ENCODE measurements at places on chromosomes 6 and 20.
A peak's percentile ranks its signal among the peaks of the same experiment; 100 is the strongest.

- no peak for DNase-seq
Measured at GRCh38 chr6:129208415-129209034, 325.6 kb downstream of the LAMA2 start.

- DNase-seq = no peak
Measured at GRCh38 chr6:40558102-40558501, 29.1 kb downstream of the LRFN2 start.

DNA sequence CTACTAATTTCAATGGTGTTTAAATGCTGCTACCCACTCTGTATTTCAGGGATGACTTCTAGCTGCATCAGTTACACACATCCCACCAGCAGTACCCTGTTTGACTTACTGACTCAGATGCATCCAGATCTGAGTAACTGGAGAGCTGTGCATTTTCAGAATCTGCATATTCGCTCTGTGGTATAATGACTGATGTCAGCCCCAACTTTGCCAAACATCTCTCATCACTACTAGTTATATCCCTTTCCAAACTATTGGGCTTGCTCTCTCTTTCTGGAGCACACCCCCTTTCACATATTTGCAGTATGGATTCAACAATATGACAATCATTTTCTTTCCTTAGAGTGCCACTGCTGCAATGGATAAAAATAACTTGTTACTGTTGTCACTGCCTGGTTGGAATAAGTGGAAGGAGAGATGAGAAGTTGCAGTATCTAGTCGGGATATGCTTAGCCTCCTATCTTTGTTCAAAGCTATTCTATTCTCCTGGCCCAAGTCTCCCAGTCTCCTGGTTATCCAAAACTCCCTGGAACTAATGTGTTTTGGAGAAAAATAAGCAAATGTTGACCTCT, 3.3 kb upstream of the RSPO3 start:
- no peak for DNase-seq

DNA sequence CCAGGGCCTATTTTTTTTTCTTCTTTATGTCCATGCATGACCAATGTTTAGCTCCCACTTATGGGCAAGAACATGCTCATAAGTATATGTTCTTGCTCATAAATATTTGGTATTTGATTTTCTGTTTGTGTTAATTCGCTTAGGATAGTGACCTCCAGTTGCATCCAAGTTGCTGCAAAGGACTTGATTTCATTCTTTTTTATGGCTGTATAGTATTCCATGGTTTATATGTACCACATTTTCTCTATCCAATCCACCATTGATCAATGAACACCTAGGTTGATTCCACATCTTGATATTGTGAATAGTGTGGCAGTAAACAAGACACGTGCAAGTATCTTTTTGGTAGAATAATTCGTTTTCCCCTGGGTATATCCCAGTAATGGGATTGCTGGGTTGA, 78.1 kb downstream of the RTN4IP1 start:
- no peak for DNase-seq

GRCh38 chr6:25278914-25279747, at the start of gene CARMIL1:
TSS of gene CARMIL1 (plus strand) at chr6:25279374. CDS start at chr6:25279796, 422 bp downstream.
- DNase-seq = peak; percentile 62

- no peak for DNase-seq
Measured at GRCh38 chr6:14544666-14545065, 427.1 kb downstream of the CD83 start.

DNA sequence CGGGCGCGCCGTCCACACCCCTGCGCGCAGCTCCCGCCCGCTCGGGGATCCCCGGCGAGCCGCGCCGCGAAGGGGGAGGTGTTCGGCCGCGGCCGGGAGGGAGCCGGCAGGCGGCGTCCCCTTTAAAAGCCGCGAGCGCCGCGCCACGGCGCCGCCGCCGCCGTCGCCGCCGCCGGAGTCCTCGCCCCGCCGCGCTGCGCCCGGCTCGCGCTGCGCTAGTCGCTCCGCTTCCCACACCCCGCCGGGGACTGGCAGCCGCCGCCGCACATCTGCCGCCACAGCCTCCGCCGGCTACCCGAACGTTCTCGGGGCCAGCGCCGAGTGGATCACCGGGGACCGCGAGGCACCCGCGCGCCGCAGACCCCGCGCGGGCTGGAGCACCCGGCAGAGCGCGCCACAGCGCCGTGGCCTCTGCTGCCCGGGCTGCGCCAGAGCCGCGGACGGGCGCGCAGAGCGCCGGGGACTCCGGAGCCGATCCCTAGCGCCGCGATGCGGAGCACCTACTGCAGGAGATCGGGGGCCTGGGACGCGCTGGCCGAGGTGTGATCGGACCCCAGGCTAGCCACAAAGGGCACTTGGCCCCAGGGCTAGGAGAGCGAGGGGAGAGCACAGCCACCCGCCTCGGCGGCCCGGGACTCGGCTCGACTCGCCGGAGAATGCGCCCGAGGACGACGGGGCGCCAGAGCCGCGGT, at the start of gene BMP2:
Gene BMP2, plus strand, starts transcription at position 151 of the 692 bp plus-strand sequence. CDS start 2,441 bp downstream, outside the sequence.
- DNase-seq = peak; percentile 21

DNA sequence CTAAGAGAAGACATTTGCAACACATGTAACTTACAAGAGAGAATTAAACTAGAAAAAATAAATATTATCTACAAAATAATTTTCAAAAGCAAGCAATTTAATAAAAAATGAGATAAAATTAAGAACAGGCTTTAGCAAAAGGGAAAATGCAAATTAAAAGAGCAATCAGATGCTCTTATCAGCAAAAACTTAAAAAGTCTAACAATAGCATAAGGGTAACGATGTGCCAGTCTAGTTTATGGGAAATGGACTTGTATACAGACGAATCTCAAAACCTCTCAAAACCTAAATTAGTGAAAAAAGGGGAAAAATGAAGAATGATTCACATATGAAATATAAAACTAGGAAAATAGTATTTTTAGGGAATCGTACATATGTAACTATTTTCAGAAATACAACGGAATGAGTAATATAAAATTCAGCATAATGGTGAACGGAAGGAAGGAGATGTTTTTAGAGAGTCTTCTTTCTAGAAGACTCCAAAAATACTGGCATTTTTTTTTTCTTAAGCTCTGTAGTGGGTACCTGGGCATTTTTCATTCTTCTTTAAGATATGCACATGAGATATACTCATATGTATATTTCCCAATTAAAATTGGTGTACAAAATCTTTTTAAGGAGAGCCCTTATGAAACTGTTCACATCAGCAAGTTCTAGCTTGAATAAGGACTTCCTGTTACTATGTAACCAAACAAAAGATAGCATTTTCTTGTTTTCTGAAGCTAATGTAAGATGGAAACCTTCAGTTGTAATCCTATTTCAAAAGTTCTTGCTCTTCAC, 927 bp upstream of the MANEA start:
- peak; percentile 48 for DNase-seq

- no peak for DNase-seq
Measured at GRCh38 chr6:166365806-166366205, 16.9 kb downstream of the MPC1 start.

DNA sequence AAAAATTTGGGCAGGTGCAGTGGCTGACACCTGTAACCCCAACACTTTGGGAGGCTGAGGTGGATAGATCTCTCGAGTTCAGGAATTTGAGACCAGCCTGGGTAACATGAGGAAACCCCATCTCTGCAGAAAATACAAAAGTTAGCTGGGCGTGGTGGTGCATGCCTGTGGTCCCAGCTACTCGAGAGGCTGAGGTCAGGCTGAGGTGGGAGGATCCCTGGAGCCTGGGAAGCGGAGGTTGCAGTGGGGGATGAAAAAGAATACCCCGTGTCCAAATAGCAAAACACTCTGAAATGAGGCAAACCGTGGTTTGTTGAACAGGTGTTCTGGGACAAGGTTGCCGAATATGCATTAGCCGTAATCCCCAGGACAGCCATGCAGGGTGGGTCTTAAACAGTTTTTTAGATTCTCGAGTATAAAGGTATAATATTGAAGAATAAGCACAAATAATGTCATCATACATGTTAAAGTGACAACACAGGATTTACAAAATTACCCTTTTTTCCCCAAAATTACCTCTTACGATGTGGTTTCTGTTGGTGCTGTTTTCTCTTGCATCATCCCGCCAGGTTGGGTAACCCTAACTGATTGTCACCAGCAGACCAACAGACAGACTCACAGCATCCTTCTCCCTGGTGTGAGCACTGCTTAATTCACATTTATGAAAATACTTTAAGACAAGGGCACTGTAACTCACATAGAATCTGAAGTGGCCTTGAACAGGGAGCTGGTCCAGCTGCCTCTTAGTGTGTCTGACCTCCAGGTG, 9.1 kb downstream of the DNAJC5 start:
- no peak for DNase-seq

GRCh38 chr6:36618366-36619355, 24.5 kb downstream of the SRSF3 start:
- DNase-seq = no peak

DNA sequence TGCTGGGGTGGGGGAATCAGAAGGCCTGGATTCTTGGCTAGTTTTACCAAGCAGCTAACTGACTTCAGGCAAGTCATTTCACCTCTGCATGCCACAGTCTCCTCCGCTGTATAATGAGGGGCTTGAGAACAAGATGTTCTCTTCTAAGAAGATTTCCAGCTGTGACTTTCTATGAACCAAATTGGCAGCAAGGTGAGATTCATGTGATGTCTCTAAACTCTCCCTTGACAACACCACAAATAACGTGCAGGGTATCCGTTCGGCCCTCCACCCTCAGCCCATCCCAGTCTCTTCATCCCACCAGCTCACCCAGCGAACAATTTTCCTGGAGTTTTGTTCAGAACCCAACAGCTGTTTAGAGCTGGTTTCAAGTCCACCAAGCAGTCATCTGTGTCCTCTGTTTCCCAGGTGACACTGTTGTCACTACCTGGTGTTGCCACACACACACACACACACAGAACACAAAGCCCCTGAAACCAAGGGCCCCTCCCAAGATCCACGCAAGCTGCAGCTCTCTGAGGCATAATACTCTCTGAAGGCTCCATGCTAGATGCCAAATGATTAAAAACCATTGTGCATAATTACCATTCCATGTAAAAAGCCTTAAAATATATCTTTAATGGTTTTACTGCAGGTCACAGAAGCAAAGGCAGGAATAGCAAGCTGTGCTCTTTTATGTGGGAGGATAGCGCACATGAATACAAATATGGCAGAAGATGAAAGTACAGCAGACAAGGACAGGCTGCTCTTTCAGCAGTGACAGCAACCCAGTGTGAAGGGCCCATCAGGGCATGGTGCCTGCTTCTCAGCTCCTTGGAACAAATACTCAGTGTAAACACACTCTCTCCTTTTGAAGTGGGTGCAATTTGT, 48.2 kb downstream of the ARHGAP18 start:
- no peak for DNase-seq

GRCh38 chr6:113820761-113821160, 36.4 kb upstream of the MARCKS start:
- no peak for DNase-seq

DNA sequence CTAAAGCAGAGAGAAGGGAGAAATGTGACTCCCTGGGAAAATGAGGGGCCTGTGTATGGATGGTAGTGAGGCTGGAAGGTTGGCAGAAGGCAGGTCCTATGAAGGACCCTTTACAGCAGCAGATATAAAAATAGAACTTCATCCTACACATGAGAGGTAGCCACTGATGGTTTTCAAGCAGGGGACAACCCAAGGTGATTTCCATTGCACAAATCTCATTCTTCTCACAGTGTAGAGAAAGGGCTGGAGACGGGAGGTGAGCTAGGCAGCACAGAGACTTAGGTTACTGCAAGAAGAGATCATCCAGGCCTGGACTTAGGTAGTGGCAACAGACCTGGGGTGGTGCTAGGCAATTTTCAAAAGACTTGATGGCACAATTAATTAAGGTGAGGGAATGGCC, 30.7 kb downstream of the TRAM2 start:
- no peak for DNase-seq

- DNase-seq = no peak
Measured at GRCh38 chr6:156809034-156809433, 31.9 kb downstream of the ARID1B start.

DNA sequence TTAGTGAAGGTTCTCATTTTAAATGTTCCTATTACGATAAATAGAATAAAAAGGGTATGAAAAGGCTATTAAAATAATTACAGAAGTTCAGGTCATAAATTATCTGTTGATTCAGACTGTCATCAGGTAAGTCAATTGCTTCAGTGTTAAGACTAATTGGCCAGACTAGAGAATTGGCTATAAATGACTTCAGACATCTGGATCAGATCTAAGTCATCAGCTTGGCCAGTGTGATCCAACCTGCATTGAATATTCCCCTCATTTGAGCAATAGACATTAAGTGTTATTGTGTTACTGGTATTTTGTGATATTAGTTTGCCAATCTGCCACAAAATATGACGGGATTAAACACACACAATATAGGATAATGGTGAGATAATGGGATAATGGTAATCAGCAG, 377.6 kb upstream of the CITED2 start:
- DNase-seq = no peak

- no peak for DNase-seq
Measured at GRCh38 chr20:29296256-29297230, 1960.9 kb upstream of the DEFB115 start.

- no peak for DNase-seq
Measured at GRCh38 chr20:51223183-51223720, 200.3 kb upstream of the KCNG1 start.

- DNase-seq = no peak
Measured at GRCh38 chr6:136274062-136274461, 15.6 kb downstream of the BCLAF1 start.

DNA sequence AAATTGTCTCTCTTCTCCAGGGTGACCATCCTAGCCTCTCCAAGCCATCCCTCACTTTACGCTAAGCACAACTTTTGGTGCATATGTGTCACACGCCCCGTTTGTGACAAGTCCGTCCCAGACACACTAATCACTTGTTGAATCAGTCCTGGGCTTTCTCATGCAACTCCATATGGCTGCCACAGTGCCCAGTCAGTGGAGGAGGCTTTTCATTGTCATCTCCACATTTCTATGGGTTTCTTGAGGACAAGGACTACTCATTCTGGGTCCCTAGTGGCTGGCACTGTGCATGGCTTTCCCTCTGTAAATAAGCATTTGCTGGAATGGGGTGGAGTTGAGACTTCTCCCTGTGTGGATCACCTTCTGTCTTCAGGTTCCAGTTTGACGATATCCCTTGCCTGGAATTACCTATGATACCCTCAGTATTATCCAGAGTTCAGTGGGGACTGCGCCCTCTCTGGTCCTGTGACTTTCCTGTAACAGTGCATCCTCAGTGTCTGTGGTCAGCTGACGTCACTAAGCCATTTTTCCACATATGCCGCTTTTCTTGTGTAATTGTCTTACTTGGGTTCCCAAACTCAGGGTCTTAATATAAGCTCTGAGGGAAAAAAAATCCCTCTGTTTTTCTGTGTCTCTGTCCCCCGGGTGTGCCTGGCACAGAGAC, 59.8 kb upstream of the MYL9 start:
- DNase-seq = no peak

- no peak for DNase-seq
Measured at GRCh38 chr20:63697868-63698545, 1.6 kb downstream of the TNFRSF6B start.

DNA sequence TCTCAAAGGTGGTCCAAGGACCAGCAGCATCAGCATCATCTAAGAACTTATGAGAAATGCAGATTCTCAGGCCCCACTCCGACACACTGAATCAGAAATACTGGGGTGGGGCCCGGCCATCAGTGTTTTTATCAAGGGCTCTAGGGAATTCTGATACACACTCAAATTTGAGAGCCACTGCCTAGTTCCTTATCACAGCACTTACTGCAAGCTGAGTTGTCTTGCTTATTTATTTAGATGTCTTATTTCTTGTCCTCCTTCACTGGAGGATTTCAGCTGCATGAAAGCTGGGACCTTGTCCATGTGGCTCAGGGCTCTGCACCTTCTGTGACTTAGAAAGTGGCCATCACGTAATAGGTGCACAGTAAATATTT, 139.4 kb upstream of the RREB1 start:
- no peak for DNase-seq

Measured in SW 1271 (cell line).